ENCODE measurements at places on chromosomes 3 and 15. TPM values are rescaled to one million over a fixed set of nuclear protein-coding genes. Genes with fewer than 3 reads are reported as not detected.

GRCh38 chr15:64754663-64755426 lies 20.5 kb downstream of the RBPMS2 start:
- no peak for DNase-seq

DNA sequence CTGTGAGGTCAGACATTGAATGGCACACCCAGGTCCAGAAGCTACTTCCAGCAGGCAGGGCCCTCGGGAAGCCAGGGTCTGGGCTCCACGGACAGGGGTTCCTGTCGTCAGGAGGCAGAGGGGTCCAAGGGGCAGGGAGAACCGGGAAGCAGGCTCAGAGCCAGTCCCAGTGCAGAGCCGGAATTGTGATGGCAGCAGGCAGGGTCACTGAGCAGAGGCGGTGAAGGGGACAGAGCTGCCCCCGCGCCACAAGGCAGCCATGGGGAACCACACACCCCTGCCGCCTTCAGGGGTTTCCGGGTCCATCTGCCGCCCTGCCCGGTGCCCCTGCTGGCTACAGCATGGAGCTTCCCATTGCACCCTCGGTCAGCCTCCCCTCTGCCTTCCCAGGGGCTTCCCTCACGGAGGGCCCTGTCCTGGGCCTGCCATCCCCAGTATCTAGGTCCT lies 136.9 kb downstream of the NSMCE3 start:
- DNase-seq, result no peak

GRCh38 chr3:59084583-59084982 lies 34.8 kb upstream of the CFAP20DC start:
- DNase-seq, result no peak

GRCh38 chr15:94238539-94239118 lies 7.3 kb downstream of the MCTP2 start:
- DNase-seq, result no peak

GRCh38 chr15:82643992-82644391 lies 3.2 kb downstream of the CPEB1 start:
- DNase-seq, result no peak

DNA sequence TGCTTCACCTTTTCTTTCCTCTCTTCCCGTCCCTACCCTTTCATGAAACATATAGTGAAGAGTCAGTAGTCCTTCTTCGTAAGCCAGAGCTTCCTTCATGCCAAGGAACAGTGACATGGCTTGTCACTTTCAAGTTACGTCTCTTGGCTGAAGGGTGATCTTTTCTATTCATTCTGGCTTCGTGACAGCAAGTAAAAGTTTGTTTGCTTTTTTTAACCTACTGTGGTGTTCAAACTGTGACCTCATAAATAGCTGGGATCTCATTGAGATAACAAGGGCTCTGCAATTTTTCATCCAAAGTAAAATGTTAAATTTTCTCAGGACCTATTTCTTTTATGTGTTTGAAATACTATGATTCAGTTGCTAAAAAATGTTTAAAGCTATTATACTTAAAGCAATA lies 10.5 kb downstream of the CDIN1 start:
- no peak for DNase-seq

DNA sequence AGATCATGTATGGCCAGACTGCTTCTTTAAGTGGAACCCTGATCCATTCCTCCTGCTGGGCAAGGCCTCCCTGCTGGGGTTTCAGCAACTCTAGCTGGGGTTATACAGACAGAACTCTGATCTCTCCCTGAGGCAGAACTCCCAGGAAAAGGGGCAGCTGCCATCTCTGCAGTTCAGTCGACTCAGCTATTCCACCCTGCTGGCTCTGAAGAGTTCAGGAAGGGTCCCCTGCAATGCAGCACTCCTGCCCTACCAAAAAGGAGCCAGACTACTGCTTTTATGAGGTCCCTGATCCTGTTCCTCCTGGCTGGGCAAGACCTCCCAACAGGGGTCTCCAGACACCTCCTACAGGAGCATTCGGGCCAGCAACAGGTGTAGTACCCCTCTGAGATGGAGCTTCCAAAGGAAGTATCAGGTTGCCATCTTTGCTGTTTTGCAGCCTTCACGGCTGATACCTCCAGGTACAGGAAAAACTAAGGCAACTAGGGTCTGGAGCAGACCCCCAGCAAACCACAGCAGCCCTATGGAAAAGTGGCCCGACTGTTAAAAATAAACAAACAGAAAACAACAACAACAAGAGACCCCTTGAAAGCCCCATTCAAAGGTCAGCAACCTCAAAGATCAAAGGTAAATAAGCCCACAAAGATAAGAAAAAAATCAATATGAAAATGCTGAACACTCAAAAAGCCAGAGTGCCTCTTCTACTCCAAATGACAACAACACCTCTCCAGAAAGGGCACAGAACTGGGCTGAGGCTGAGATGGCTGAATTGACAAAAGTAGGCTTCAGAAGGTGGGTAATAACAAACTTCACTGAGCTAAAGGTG lies 14.2 kb upstream of the CP start:
- DNase-seq, result no peak

DNA sequence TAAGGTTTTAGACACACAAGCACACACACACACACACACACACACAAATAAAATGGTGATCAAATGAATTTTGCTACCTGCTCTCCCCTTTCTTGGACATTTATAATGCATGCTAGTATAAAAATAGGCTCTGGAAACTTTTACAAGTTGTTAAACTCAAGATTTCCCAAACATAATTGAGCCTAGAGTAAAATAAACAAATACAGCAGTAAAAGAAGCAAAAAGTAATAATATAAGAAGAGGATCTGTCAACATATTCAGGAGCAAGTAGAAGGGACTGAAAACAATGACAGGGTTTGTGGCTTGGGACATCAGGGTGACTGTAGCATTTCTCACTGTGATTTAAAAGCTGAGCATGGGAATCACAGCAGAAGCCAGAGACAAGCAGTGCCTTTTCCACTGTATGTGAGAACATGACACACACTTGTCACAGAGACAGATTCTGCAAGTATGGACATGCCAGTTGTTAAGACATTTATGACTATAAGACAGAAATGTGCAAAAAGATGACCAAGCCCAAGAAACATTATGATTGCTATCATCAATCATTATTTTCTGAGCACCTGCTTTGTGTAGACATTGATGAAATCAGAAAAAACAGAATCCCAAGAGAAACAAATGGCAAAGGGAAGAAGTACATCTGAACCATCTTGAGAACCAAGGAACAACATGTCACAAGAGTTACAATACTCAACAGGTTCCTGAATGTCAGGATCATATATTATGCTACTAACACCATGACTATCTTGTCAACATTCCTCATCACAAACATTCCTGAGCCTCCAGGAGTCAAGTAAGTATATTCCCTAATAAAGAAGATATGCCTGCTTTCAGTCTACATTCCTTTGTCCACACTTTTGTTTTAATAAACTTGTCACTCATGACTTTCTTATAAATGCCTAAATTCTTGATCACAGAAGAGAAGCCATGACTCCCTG lies 7.1 kb downstream of the THRB start:
- DNase-seq, result no peak

GRCh38 chr3:184414418-184415202 lies 34.8 kb downstream of the CHRD start:
- DNase-seq, result no peak

DNA sequence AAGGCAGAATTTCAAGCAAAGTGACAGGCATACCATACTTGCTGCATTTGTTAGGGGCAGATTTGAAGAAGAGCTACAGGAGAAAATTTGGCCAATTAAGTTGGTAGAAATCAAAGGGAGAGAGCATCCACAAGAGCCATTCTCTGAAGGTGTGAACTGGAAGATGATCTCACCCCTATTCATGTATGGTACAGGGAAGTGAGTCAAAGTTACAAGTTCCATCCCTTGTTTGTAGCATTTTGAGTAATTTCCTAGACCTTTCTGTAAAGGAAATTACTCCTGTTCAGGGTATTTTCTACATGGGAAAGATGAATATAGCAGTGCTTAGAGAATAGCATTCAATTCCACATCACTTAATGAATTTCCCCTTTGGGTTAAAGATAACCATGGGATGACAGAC lies 28.4 kb downstream of the TTC14 start:
- DNase-seq, result no peak

- DNase-seq, result no peak
These were observed 170.3 kb downstream of the CD47 start for GRCh38 chr3:107920538-107920937.

DNA sequence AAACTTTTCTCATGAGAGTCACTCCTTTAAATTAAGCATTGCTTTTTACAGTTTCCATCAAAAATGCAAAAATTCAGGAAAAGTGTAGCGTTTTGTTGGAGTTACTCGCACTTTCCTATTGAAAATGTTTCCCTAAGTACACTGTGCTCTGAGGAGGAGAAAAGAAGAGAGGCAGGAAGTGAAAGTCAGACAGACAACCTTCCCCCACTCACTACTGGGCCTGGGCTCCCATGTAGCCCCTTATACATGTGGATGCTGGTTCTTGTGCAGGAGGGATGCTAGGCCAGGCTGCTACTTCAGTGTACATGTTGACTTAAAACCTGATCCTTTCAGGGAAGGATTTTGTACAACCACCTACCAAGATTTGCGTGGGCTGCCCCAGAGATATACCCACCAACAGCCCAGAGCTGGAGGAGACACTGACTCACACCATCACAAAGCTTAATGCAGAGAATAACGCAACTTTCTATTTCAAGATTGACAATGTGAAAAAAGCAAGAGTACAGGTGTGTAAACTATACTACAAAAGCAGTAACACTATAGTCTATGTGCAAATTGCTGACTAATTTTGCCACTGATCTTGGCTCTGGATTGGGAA lies 15.1 kb downstream of the KNG1 start:
- DNase-seq, result no peak

Gene ESYT3
- total RNA-seq, result 2.3 TPM

Gene CDHR4
- not detected for total RNA-seq

Gene ZMYND10
- total RNA-seq, result not detected

Gene PRTG
- total RNA-seq, result 0.59 TPM

Gene CHSY1
- 7.3 TPM for total RNA-seq

Gene ZNF710
- 5.4 TPM for total RNA-seq
